ENCODE measurements at places on chromosomes 3 and 15.

DNA sequence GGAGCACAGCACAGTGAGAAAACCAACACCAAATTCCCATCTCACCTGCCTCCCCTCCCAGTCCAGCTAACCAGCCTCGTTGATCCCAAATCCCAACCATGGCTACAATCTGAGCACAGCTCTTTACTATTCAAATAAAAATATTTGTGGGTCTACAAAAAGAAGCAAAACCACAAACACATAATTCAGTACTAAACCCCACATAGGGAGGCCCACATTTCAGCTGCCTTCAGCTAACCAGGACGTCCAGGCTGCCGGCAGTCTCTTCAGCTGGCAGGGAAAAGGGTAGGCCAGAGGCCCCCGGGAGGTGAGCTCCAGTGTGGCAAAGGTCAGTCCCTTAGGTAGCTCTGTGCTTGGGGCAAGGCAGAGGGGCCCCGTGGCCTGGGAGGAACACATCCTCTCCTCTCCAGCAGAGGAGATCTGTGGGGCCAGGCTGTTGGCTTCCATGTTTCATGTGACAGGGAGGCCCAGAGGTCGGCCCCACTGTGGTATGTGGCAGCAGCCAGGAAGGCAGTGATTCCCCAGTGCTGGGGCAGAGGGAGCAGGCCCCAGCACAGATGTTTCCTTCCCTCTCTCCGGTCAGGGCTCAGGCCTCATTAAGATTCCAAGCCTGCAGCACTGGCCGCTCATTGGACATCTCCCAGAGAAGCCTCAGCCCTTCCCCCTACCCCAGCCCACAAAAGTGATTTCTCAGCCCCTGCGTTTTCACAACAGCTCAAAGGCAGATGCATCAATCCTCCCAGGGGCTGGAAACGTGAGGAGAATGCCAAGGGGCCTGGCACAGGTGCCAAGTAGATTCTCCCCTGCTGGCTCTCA lies 381.4 kb downstream of the NTRK3 start:
- DNase-seq = no peak

GRCh38 chr3:99753268-99753975 lies 64.2 kb upstream of the CMSS1 start:
- peak; percentile 62 for DNase-seq

- DNase-seq = peak; percentile 39
Observed at GRCh38 chr15:33699691-33700447, 268.4 kb upstream of the CHRM5 start.

- DNase-seq = peak; percentile 78
Observed at GRCh38 chr15:101167753-101168462, 83.9 kb downstream of the CHSY1 start.

DNA sequence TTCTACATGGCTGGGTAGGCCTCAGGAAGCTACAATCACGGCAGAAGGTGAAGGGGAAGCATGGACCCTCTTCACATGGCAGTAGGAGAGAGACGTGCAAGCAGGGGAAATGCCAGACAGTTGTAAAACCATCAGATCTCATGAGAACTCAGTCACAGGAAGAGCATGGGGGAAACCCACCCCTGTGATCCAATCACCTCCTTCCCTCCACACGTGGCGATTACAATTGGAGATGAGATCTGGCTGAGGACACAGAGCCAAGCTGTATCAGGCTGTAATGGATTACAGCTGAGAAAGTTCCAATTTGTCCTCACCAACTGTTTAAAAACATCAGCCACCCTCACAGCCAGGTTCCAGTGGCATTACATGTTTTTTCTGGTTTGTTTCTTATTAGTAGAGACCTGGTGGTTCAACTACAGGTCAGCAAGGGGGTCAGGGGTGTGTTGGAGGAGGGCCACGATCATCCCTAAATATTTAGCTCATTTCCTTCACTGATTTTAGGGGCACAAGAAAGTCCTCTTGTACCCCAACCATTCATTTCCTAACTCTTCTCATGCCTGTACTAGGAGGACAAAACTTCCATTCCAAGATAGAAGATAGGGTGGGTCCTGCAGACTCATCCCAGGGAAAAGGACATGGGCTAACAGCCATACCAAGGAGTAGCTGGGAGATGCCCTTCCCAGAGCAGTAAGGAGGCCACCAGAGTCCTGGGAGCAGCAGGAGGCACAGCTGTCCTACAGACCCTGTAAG lies 54.4 kb downstream of the ANXA2 start:
- DNase-seq = no peak

DNA sequence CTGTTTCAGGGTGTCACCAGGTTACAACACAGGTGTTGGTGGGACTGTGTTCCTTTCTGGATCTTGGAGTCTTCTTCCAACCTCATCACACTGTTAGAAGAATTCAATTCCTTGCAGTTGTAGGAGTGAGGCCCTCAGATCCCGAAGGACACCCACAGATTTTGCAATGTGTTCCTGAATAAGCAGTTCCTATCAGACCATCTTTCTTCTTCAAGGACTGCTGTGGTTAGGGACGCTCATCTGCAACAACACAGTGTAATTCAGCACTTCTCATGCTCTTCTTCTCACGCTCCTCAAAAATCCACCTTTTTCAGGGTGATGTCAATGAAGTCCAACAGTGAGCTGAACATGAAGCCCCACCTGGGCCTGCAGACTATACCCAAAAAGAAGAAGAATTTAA lies 18.8 kb downstream of the TM2D3 start:
- DNase-seq = no peak

- no peak for DNase-seq
Observed at GRCh38 chr15:101131489-101132389, 120.1 kb downstream of the CHSY1 start.

- no peak for DNase-seq
Observed at GRCh38 chr15:101723171-101723873, 951 bp downstream of the TARS3 start.

- no peak for DNase-seq
Observed at GRCh38 chr3:112085735-112086075, 484 bp upstream of the C3orf52 start.

DNA sequence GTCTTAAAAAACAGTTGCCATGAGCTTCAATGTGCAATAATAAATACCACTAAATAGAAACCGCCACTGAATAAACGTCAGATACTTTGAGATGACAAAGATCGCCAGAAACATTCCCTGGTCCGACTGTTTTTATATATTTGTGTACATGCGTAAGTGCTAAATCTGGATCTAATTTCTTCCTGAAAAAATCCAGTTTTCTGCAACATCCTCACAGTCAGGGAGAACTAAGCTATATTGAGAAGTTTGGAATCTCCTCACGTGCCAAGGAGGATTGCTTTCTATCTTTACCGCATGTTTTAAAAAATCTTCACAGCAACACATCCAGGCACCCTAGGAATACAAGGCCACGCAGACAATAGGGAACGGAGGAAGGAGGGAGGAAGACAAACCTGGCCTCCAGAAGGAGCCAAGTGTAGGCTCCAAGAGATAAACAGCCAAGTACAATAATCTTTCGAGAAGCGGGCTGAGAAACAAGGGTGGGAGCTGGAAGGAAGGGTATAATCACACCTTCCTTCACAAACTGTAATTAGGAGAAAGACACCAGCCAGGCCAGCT lies 5.7 kb downstream of the VGLL4 start:
- no peak for DNase-seq

DNA sequence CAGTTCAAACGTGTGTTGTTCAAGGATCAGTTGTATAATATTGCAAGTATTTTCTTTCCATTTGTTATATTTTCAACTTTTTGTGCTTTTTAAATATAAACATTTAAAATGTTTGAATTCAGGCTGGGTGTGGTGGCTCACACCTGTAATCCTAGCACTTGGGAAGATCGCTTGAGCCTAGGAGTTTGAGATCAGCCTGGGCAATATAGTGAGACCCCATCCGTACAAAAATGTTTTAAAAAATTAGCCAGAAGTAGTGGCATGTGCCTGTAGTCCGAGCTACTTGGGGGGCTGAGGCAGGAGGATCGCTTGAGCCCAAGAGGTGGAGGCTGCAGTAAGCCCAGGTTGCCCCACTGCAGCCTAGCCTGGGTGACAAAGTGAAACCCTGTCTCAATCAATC lies 4.7 kb downstream of the ARL13B start:
- no peak for DNase-seq

DNA sequence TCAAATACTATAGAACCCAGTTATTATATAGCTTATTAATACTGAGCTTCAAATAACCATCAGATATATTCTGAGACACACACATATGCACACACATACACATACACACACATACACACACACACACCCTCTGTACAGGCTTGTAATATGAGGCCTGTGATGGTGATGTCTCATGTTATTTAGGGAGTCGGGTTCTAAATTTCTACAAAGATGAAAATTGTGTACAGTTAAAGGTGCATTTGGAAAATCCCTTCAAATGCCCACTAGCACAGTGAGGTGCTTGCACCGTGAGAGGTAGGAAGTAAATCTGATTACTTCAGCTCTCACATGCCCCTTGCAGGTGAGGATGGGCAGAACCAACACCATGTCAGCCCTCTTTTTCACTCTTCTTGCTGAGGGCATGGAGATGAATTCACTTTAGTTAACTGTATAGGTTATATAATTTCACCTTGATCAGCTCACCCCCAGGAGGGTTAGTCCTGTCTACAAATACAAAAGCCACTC lies 294.5 kb upstream of the PROK2 start:
- DNase-seq = no peak

GRCh38 chr3:14209581-14210289 lies 31.1 kb downstream of the LSM3 start:
- no peak for DNase-seq

DNA sequence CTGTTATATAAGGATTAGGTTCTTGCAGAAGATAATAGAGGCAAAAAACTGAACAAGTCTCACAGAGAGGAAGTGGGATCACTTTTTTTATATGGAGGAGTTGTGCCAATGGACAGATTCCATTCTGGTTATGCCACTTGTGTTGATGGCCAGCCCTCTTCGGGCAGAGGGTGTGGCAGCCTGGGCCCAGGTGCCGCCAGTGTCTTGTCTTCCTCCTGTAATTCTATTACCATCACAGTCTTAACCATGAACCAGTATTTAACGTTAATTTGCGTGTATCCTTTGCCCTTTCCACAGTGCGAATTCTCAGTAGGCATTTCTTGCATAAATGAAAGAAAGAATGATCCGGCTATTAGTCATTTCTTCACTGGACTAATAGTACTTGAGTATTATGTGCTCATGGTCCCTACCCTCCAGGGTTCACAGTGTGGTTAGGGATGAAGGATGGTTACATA lies 7.0 kb upstream of the USP4 start:
- peak; percentile 33 for DNase-seq

- no peak for DNase-seq
Observed at GRCh38 chr15:73048624-73049295, 3.5 kb upstream of the NEO1 start.
